ENCODE measurements at places on chromosomes 6 and 20.

GRCh38 chr20:18543216-18543615 lies 24.0 kb upstream of the SMIM26 start:
- no peak for DNase-seq

DNA sequence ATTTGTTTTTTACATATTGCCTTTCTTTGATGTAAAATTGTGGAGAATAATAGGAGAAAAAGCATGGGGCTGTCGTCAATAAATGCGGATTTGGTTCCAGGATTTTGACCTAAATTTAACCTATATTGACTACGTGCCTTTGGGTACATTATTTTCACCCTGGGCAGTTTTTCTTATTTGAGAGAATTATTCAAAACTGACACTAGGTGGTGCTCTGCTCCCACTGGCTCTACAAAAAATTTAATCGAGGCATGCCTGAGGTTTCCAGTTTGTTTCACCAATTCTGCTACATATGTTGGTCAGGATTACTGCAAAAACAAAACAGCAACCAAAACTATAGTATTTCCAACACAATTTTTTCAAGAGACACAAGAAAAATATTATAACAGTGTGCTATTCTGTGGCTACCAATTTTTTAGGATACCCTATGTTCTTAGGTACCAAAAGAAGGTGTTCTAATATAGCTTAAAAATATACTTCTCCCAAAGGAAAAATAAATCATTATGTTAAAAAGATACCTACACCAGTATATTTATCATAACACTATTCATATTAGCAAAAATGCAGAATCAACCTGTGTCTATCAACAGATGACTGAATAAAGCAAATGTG lies 48.6 kb upstream of the FABP7 start:
- no peak for DNase-seq

DNA sequence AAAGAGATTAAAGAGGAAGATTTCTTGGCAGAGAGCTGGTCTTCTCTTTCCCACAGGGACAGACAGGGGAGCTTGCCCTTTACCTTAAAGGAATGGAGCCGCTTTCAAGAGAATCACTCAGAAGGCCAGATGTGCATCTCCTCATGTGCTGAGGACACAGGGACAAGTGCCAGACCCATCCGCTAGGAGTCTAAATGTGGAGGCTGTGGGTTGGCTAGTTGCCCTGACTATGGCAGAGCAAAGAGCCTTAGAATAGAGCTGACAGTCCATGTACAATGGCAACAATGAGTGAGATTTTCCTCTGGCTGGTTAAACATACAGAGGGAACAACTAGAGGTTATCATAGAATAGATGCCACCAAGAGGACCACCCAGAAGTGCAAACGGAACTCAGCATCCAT lies 7.3 kb upstream of the DOK5 start:
- no peak for DNase-seq

DNA sequence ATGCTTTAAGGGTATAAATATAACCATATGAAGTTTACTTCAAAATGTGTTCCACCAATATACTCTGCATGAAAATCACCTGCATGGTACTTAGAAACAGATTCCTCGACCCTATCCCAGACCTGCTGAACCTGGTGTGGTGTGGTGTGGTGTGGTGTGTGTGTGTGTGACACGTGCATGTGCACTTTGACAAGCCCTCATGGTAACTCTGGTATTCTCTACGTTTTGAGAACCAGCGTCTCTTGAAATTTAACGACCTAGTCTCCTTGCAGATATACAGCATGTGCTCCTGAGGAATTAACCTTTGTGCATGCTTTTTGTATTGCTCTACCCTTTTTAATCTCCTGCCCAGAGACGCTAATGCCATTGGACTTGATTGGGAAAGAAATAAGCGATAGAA lies 29.5 kb downstream of the GGTLC1 start:
- no peak for DNase-seq

- no peak for DNase-seq
These were observed 254.1 kb downstream of the PRL start for GRCh38 chr6:22042706-22043105.
